ENCODE measurements at places on chromosomes 4 and X.

DNA sequence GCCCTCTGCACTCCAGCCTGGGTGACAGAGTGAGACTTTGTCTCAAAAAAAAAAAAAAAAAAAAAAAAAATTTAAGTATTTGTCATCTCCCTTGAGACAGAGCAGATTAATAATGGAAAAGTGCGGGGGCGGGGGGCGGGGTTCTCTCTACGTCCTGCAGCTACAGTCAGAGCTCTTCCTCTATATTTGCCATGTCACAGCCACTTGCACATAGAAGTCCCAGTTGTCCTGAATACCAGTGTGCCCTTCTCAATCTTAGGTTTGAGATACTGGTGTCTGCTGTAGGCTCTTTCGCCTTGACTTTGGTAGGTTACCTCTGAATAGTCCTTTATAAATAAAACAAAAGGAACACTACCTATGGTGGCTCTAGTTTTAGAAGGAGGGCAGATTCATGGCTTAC is 237.8 kb upstream of the PGRMC2 start:
- no peak for DNase-seq

DNA sequence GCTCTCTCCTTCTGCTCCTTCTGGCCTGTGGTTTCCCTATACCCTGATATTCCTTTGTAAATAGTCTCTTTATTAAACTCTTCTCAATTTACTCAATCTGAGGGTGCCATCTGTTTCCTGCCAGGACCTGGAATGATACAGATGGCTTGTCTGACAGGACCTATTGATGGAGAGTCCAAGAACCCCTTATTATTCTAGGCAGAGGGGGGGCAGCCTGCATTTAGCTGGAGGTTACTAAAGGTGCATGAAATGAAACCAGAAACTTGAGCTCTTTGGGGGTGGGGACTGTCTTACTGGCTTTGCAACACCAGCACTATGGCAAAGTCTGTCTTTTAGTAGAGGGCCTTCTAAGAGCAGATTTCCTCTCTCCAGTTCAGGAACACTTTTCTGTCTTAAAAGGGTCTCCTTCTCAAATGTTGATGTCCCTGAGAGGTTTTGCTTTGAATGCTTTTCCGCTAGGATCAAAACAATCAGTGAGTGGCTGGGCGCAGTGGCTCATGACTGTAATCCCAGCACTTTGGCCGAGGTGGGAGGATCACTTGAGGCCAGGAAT is 162.5 kb upstream of the MED14 start:
- DNase-seq, result no peak

GRCh38 chrX:17024886-17025285 is 78.4 kb downstream of the REPS2 start:
- peak; percentile 31 for DNase-seq

GRCh38 chrX:15299941-15300851 is 15.2 kb downstream of the ASB11 start:
- no peak for DNase-seq

- DNase-seq, result no peak
These were observed 128.8 kb downstream of the AMELX start for GRCh38 chrX:11421805-11422524.

- no peak for DNase-seq
These were observed 18.0 kb upstream of the MAEA start for GRCh38 chr4:1271686-1272085.

DNA sequence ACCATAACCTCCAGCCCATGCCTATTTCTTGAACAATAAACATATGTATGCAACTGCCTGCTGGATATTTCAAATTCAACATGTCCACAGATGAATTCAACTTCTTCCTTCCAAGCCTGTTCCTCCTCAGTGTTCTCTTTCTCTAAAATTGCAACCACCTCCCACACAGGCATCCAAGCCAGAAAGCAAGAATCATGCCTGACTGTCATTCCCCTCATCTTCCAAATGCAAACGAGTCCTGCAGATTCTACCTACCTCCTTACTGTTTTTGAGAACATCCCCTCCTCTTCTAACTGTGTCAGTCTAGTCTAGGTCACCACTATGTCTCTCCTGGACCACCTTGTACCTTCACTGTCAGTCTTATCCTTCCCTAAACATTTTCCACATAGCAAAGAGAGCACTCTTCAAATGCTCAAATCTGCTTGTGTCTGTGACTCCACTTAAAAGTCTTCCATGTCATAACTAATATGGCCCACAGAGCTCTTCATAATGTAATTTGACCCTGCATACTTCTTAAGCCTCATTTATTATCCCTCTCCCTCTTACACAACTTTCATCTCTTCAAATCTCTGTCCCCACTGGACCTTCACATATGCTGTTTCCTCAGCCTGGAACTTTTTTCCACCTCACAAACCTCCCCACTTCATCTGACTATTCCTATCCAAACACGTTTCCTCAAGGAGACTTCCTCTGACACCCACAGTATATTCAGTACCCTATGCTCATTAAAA is 25.7 kb downstream of the MAPK10 start:
- DNase-seq, result no peak

DNA sequence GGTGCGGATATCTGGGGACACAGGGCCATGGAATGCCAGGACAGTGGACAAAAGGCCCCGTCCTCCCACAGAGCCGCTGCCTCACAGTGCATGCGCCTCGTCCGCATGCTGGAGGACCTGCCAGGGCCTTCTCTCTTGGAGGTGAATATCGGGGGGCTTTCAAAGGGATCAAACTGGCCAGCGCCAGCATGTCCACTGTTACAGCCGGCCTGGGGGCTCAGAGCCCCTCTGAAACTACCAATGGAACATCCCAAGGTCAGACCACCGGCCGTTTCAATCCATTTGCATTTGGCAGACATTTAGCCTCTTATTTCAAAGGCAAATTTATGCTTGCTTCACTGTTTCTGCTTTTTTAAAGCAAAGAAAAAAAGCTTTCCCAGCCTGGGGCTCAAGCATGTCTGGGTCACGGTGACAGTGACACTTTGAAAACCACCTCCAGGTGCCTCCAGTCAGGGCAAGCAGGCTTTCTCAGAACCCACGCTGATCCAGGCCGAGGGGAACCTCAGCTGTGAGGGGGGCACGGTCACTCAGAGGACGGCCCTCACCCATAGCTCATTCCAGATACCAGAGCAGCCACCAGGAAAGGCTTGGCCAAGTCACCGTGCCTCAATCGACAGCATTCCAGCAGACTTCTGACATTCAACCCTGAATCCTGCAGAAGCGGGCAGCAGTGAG is 57.2 kb downstream of the PPP2R2C start:
- DNase-seq, result no peak

DNA sequence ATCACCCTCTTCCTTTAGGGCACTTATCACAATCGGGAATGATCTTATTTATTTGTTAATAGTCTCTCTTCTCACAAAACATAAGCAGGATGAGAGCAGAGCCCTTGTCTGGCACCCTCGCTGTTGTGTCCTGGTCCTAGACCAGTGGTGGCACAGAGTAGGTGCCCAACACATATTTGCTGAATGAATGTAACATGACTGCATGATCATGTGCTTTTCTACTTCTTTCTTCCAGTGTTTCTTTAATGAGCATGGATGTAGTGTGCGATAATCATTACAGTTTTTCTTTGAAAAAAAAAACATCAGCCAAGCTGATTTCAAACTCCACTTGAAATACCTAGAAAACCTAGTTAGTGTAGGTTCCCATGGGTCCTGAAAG is 164.1 kb downstream of the CHIC2 start:
- no peak for DNase-seq

DNA sequence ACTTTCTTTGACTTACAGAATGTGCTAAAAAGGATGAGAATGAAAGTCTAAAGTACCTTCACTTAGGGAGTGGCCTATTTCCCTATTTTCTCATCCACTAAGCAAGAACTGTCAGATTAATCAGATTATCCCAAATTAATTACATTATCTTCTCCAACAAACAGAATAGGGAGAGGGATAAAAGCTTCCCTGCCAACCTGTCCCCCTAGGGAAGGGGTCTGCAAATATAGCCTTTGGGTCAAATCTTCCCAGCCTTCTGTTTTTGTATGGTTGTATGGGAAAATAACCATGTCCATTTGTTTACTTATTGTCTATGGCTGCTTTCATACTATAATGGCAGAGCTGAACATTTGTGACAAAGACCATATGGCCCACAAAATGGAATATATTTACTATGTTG is 57.1 kb upstream of the USP38 start:
- no peak for DNase-seq

- no peak for DNase-seq
These were observed 41.6 kb downstream of the LIMCH1 start for GRCh38 chr4:41579526-41579925.

GRCh38 chrX:69070949-69071650 is 94.2 kb downstream of the PJA1 start:
- DNase-seq, result peak; percentile 40

GRCh38 chr4:177079327-177079726 is 230.3 kb upstream of the NEIL3 start:
- no peak for DNase-seq

DNA sequence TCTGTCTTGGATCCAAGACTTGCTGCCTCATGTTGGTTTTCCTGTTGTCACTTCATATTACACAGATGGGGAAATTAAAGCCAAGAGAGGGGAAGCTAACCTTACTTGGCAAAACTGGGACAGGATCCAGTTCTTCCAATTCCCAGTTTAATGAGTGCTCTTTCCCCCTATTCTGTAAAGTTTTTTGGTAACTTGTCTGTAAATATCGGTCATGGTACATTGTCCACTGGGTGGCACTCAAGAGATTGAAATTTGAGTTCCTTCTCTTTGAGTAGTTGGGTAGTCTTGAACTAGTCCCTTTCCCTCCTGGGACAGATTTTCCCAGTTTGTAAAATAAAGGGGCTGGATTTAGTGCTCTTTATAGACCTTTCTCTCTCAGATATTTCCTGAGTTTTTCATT is 12.4 kb upstream of the EOLA2 start:
- peak; percentile 32 for DNase-seq

DNA sequence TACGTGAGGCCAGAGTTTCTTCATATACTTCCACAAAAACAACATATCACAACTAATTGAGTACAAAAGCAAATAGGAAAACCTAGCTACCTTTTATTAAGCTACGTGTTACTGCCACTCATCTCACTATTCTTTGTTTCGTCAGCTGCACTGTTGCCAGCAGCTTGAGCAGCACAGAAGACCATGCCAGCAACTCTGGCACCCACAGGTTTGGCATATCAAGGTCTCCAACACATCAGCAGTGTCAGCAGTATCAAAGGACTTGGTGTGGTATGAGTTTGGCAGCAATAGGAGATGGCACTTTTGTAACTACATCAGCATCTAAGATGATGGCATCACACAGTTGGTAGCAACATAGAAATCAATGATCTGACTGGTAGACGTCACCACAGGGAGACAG is 30.7 kb downstream of the CDKL2 start:
- no peak for DNase-seq

DNA sequence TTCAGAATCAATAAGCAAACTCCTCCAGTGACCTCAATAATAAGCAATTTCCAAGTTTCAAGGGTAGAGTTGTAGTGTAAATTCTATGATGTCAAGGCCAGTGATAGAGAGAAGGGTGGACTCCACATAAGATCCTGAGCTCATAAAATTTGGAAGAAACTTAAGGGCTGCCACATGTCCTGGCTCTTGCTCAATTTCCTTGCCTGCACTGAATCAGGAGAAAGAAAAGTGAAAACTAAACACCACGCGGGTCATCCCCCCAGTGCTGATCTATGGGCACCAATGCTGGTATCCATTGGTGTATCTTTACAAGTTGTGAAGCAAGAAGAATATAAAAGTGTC is 392.0 kb upstream of the INTU start:
- DNase-seq, result no peak

DNA sequence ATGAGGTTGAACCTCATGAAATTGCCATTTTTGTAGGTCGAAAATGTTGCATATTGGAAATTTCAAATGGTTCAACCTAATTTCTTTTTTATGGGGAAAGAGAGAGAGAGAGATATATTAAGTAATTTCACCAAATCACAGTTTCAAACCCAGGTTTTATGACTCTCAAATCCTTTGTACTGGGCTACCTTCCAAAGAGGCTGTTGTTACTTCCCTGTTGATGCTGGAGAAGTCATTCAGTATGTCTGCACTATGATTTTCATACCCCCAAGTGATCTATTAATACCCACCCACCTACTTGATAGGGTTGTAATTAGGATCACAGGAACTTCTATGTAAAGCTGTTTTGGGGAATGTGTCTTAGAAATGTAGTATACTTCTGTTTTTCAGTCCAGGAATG is 109.9 kb downstream of the ZNF330 start:
- DNase-seq, result no peak

DNA sequence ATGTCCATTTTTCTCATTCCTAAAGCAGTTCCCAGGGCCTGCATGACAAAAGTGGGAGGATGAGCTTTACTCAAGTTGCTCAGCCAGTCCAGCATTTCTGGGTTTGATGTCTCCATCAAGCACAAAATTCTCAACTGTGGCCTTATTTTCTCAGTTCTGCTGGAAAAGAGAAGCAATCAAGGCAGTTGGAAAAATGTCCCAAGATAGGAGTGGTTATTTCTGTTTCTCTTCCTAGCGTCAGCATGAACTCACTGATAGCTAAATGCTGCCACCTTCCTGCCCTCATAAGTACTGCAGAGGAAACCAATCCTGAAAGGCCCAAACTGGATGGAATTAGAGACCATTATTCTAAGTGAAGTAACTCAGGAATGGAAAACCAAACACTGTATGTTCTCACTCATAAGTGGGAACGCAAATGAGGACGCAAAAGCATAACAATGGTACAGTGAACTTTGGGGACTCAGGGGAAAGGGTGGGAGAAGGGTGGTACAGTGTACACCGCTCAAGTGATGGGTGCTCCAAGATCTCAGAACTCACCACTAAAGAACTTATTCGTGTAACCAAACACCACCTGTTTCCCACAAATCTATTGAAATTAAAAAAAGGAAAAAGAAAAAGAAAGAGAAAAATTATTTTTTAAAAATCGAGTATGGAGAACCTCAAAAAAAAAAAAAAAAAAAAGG is 29.6 kb downstream of the ADH7 start:
- peak; percentile 83 for DNase-seq

DNA sequence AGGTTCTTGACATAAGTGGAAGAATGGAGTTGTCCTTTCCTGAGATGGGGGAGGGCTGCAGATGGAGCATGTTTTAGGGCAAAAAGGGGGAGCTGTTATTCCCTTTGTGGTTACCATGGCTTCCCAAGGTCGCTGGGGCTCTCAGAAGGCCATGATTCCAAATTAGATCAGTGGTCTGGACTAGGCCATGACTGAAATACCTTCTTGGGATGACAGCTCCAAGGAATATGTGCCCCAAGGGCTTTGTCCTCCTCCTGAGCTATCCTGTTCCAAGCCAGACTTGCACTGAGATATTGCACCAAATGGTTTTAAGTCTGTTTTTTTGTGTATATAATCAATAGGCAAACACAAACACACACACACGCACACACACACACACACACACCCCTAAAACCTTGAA is 3.0 kb upstream of the RBPJ start:
- DNase-seq, result no peak

GRCh38 chr4:7803371-7803770 is 136.3 kb downstream of the AFAP1 start:
- DNase-seq, result no peak

- no peak for DNase-seq
These were observed 177.8 kb downstream of the RASL11B start for GRCh38 chr4:53039741-53040458.

- no peak for DNase-seq
These were observed 86.7 kb downstream of the KIT start for GRCh38 chr4:54744487-54744886.

GRCh38 chr4:81162752-81163458 is 52.1 kb downstream of the PRKG2 start:
- DNase-seq, result no peak

All from mucosa of gallbladder (tissue), 1 donor.